ENCODE measurements at places on chromosomes 5 and 9.

GRCh38 chr9:122226142-122226757, 2.5 kb downstream of the LHX6 start:
- DNase-seq: no peak

DNA sequence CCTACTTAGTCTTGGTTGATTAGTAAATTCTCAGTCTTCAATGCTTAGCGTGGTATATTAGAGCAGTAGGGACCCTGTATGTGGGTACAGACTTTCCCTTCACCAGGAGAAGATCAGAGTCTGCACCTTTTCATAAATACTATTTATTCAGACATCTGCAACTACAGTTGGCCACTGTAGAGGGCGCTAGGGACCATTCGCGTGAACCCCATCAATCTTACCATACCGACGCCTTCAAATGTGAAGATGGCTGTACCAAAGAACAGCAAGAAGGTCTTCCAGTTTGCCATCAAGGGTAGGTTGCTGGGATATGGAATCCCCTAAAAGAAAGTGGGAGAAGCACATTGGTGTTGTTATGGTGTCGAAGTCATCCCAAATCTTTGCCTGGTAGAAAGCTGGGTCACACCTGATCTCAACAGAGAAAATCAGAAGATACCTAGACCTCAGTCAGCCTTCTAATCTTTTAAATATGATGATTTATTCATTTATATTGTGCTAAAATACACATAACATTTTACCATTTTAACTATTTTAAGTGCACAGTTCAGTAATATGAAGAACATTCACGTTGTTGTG, 19.1 kb downstream of the SLC36A3 start:
- DNase-seq: no peak

DNA sequence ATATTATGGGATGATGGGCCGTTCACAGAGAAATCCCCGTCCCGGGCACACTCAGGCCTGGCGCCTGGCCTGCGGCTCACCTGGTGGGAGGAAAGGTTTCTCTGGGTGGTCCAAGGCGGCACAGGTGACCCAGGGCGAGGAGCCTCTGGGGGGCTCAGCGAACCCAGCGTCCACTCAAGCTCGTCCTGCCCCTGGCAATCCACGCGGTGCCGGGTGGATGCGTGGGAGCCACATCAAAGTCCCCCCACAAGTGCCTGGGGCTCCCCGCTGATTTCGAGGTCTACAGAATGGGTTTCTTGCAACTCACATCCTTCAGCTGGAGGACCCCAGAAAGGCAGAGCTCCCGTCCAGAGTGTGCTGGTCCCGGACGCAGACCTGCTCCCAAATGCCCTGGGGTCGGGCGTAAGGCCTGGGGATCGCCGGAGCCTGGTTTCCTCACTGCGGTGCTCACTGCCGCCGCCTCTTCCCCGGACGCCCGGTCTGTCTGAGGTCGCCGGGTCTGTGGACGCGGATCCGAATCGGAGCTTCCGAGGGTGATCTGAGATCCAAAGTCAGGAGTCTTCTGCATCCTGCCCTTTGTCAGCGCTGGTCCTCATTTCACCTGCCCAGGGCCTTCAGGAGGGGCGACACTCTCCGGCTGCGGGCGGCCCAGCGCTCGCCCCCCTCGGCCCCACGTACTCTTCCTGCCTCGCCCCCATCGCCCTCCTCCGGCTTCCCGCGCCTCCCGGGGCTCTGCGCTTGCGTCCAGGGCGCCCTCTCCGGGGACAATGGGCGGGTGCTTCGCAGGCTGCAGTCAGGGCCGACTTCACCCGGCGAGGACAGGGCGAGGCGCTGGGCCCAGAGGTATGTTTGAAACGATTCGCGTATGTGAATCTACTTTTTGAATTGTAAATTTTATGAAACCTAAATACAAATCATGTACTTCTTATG, 20.0 kb upstream of the RUFY1 start:
- peak; percentile 36 for DNase-seq

GRCh38 chr5:137114529-137114928, 384.6 kb downstream of the SPOCK1 start:
- DNase-seq: no peak

DNA sequence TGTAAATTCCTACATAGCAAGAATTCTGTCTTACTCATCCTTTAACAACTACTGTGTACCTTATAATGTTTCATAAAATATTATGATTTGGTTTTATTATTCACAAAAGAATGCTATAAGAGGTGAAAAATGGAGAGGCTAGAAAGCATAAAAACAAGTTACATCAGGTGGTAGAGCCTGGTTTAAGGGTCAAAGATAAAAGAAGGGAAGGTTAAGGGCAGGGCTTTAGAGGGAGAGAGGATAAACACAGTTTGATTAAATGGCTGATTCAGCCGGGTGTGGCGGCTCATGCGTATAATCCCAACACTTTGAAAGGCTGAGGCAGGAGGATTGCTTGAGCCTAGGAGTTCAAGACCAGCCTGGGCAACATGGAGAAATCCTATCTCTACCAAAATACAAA, 40.4 kb upstream of the HSPB3 start:
- DNase-seq: no peak

DNA sequence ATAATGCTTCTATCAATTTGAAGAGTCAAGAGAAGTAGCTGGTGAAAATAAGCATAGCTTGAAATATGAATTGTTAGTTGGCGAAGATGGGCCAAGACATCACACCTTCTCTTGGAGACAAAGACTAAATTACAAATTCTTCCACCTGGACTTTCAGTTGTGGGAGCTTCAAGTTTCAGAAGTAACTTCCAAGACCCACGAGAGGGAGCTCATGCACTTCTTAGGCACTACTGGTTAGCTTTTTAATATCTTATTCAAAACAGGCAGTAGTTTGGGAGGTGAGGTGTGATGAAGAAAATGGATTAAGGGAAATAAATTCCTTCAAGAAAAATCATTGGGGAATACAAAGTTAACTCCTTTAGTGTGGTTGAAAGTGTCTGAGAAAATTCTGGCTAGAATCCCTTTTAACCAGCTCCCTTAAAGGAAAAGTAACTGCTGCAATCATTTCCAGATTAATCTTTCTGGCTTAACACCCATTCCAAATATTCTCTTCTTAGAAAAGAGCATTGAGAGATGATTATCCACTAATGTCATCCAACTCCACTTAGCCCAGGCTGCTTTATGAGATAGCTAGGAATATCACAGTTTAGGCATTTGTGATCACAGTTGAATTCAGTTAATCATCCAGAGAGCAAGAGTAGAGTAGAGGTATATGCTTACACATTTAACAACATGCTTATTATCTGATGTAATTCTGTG, 139.5 kb upstream of the DMRTA1 start:
- DNase-seq: no peak

DNA sequence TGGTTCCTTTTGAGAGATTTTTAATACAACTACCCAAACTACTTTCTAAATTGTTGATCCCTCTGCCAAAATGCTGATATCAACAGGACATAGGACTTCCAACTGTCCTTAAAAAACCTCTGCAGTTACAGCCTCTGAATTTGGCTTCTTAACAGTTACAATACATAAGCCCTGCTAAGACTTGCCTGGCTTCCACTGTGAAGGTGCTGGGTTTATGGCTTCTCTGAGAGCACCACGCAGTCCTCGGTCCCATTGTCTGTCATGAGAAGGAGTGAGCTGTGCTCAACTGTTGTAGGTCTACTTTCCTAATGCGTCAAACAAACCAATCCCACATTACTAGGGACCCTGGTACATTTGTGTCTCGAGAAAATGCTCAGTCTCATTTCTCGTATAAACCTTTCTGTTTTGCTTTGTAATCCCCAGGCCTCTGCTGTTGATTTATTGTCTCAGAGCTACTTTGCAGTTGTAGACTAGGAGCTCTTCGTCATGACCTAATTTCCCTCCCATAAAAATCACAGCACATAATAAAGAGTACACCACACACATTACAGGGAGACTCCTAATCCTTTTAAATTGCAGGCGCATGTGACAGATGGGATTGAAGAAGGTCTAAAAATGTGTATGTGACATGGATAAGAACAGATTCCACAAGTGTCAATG, 274.9 kb downstream of the NR3C1 start:
- no peak for DNase-seq

GRCh38 chr5:12488161-12488560, 583.9 kb upstream of the CTNND2 start:
- no peak for DNase-seq

DNA sequence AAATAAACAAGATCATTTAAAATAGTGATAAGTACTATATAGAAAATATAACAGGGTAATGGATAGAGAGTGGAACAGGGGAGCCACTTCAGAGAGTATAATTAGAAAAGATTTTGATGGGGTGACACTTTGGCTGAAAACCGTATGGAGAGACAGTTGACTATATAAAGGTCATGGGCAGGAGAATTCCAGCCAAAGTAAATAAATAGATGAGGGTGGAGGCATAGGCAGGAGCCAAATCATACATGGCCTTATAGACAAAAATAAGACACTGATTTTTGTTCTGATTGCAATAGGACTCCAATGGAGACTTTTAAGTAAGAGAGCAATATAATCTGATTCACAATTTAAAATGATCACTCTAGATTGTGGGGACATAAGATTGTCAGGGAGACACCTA, 37.5 kb upstream of the NUDT12 start:
- no peak for DNase-seq

GRCh38 chr9:68755752-68756151, 50.7 kb downstream of the PIP5K1B start:
- no peak for DNase-seq

- no peak for DNase-seq
Measured at GRCh38 chr5:159337016-159337955, 7.0 kb upstream of the IL12B start.

Data from stimulated activated CD8-positive, alpha-beta memory T cell treated with anti-CD3 and anti-CD28 coated beads, Interleukin-4, amount 100 ng/mL, for 1 hour (primary cell).